ENCODE measurements at places on chromosomes 6 and 20.

GRCh38 chr20:49447946-49448809 lies 34.3 kb downstream of the KCNB1 start:
- DNase-seq, result no peak

DNA sequence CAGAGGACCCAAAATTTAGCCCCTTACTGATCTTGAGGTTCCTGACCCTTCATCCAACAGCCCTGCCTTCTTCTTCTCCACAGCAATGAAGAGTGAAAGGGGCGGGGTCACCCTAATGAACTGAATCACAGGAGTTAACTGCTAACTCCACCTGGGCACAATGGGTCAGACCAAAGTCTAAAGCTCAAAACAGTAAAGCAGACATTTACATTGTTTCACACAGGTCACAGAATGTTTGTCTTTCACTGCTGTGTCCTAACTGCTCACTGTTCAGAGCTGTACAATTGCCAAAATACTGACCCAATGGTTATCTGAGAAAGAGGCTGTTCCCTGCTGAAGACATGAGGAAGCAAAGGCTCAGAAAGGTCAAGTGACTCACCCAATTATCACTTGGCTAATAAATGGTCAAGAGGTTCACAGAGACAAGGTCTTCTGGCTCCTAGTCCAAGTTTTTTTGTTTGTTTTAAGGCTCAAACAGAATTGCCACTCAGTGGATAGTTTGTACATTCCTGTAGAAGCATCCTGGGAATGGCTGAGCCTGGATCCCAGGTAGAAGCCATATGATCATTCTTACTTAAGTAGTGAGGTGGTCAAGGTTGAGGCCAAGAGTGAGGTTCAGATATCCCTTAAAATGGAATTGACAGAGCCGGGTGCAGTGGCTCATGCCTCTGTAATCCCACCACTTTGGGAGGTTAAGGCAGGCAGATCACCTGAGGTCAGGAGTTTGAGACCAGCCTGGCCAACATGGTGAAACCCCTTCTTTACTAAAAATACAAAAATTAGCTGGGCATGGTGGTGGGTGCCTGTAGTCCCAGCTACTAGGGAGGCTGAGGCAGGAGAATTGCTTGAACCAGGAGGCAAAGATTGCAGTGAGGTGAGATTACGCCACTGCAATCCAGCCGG lies 35.1 kb upstream of the FAM83C start:
- DNase-seq, result no peak

DNA sequence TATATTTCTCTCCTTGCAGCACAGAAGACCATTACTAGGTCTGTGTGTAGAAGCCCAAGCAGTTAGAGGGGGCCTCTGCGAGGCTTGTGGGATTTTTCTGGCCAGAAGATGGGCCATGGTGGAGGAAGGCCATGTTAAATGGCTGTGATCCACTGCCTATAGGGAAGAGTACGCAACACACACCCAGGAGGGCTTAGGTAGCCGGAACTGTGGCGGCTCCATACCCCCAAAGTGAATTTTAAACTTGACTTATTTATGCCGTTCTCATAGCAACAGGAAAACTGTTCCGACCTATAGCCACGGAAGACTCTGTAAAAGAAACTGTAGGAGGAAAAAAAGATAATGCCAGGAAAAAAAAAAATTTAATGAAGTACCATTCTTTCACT lies 69.5 kb downstream of the SLX4IP start:
- DNase-seq, result no peak

GRCh38 chr6:46172176-46172575 lies 1.4 kb upstream of the ENPP5 start:
- DNase-seq, result no peak

DNA sequence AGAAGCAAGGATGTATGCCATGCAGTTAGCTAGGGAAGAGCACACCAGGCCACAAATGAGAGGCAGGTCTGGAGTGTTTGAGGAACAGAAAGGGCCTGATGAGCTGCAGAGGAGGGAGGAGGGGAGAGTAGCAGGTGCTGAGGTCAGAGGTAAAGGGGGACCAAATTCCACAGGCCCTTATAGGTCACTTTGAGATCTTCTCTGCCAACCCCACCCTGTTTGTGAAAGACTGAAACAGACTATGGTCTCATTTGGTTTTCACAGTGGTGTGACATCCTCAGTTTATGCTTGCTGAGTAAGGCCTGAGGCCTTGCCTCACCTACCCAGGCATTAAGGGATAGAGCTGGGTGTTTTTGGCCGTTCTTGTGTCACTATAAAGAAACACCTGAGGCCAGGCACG lies 187.7 kb upstream of the MYLIP start:
- DNase-seq, result no peak

GRCh38 chr20:38066969-38067716 lies 33.6 kb downstream of the RPRD1B start:
- no peak for DNase-seq

GRCh38 chr6:113634352-113635163 lies 222.6 kb upstream of the MARCKS start:
- DNase-seq, result no peak

- no peak for DNase-seq
Measured at GRCh38 chr20:62030834-62031434, 34.7 kb downstream of the TAF4 start.

GRCh38 chr20:59805786-59806577 lies 127.5 kb downstream of the SYCP2 start:
- DNase-seq, result no peak

DNA sequence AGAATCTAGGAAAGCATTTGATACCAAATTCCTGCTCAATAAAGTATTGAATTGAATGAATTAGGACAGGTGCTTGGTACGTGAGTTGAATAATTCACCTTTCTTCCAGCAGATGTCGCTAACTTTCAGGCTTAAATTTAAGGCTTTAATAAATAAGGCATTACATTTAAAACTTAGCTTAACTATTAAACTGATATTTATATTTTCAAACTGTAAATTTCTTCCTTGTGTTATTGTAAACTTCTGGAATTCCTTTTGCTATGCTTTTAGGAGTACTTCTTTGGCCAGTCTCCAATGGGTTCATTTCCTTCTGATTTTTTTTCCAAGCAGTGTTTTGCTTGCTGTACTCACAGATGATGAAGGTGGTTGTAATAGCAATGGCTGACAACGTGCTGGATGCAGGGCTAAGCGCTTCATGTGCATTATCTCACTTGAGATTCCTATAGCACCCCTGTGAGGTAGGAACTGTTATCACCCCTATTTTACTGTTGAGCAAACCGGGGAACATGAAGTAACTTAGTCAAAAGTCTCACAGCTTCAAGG lies 71.3 kb upstream of the SLC2A12 start:
- peak; percentile 27 for DNase-seq

DNA sequence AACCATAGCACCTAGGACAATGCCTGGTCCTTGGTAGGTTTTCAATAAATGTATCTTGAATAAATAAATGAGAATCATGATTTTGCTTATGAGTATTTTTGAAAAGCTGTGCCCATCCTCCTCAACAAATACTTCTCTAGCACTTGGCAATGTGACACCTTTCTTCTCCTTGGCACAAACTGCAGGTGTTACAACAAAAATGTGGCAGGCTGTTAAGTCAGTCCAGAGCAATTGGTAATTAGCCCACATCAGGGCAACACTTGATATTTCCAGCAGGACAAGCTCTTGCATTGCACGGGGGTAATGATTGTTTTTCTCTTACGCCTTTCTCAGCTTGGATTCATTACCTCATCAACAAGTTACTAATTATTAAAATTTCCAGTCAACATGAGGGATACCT lies 31.6 kb upstream of the SNX9 start:
- no peak for DNase-seq

- no peak for DNase-seq
Measured at GRCh38 chr20:32612351-32613191, 27.4 kb upstream of the NOL4L start.

DNA sequence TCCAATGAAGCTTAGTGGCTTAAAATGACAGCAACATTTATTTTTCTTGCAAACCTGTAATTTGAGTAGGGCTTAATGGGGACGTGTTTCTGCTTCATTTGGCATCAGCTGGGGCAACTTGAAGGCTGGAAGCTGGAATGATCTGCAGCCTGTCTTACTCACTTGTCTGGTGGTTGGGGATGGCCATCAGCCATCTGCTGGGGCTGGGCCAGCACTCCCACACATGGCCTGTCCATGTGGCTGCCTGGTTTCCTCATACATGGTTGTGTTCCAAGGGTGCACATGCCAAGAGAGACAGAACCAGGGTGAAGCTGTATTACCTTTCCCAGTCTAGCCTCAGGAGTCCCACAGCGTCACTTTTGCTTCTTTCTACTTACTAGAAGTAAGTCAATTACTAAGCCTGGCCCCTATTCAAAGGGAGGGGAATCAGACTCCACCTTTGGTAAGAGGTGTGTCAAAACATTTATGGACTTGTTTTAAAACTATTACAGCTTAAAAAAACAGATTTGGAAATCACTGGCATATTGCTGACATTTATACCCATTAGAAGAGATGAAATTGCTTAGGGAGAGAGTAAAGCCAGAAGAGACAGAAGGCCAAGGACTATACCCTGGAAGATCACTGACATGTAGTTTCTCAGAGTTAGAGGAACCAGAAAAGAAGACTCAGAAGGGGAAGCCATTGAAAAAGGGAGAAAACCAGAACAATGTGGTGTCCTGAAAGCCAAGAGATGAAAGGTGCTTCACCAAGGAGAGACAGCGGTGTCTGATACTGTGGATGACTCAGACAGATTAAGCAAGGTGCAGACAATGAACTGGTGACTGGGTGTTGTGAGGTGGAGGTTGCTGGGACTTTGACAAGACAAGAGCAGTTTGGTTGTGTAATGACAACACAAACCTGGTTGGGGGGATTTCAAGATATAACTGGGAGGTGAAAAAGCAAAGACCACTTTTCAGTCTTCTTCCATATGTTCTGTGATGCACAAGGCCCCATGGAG lies 345.2 kb downstream of the GJA1 start:
- DNase-seq, result no peak

DNA sequence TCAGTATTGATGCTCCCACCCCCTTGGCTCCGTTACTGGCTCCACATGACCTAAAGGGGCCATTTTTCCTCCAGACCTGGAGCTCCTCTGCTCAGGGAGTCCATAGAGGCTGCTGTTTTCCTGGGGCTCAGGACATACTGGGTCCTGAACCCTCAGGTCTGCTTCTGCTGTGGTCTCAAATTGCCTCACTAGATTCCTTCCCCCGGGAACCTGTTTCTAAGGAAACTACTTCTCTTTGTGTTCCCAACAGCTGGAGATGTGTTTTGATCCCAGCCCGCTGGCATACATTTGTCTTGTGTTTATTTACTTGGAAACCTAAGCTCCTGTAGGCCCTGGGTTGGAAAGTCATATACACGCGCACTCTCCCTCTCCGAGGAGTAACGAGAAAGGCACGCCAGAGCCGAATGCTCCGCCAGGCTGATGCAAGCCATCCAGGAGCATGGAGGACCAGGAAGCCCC lies 222.8 kb downstream of the UST start:
- DNase-seq, result peak; percentile 88

Data from NCI-H345 (cell line).